CD8-positive, alpha-beta T cell (primary cell): ENCODE measurements at places on chromosomes 6 and 20. TPM values are rescaled to one million over a fixed set of nuclear protein-coding genes. Genes with fewer than 3 reads are reported as not detected.

SLC16A10 gene
- 15.7 TPM for total RNA-seq

SSTR4 gene
- total RNA-seq = not detected

TBX18 gene
- not detected for total RNA-seq

PHACTR3 gene
- not detected for total RNA-seq

DNA sequence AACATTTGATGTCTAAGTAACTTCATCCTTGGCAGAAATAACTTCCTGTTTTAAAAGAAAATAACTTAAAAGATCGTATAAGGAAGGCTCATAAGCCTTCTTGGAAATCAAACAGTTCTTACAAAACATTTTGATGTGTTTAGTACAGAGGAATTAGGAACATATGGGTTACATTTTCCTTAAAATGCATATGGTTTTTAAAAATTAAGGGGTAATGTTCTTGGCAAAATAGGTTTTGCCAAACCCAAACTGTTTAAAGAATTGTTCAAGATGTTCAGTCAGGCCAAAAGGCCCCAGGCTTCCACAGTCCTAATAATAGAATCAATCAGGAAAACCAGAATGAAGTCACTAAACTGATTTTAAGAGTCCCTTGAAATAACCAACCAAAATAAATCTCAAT is 142.7 kb upstream of the SLC35B3 start:
- DNase-seq = no peak

GRCh38 chr6:14313248-14313647 is 195.7 kb downstream of the CD83 start:
- no peak for DNase-seq

DNA sequence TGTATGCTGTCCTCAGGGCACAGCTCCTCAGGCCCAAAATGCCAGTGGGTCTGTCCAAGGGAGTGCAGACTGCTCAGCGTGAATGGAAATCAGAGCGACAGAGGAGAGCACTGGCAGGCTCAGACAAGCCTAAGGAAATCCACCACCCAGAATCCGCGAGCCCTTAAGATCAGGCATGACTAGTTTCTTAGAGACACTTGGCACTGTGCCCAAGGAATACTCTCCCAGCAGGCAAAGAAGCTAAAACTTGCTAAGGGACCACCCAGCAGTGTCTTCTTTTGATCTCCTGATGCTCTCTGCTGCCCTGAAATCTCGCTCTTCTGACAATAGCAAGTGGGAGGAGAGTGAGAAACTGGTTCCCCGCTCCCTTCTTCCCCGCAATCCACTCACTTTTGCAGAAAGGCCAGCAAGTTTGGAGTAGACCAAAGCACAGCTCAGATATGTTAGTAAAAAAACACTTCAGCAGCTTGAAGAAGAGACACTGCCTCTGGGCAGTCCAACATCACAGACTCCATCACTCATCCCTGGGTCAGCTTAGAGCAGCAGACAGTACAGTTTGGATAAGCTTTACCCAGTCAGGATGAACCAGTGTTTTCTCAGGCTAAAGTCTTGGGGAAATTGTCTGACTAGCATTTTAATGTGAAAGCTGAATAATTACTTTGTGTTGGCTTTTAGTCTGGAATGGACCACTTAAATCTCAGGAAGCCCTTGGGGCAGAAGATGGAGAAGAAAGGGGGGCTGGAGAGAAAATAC is 32.4 kb downstream of the TRAF3IP2 start:
- DNase-seq = no peak

- no peak for DNase-seq
Observed at GRCh38 chr20:41364967-41365765, 1.5 kb downstream of the EMILIN3 start.
